ENCODE measurements at places on chromosomes 11 and 22.

DNA sequence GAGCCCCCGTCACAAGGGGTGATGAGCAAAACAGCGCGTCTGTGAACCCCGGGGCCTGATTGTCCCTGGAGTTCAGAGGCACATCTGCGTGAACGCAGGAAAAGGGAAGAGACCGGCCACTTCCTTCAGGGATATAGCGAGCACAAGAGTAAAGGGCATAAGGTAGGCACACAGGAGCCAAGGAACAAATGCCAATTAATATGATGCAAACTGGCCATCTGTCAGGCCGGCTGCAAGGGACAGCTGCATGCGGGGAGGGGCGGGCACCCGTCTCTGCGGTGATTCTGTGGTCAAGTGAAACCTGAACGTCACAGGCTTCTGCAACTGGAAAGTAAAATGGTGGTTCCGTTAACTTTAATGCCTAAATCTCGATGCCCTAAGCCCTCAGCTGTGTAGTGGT, 64.7 kb downstream of the TRIM29 start:
- DNase-seq = no peak

DNA sequence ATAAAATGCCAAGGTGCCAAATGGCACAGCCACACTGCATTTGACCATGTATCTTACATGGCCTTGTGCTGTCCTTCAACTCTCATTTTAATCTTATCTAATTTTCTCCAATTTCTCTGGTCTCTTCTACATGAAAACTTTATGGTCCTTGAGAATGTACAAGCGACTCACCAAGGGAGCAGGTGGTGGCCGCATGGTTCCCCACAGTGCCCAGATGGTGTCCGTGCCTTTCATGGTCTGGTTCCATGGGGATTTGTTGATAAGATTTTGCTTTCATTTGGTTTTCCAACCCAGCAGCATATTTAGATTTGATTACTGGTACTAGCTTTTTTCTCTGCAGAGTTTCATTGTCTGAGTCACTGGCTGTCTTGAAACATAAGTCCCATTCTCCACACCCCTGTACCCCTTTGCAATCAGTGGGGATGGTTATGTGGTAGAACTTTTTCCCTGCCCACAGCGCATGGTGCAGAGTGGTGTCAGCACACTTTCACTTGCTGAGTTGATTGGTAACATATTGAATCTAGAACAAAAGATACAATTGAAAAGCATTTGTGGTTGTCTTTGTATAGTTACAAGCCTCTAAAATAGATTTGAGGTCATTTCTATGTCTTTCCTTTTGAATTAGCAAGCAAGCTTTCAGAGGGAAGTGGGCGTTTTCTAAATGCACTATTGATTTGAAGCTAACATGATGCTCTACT, 24.1 kb downstream of the ZNRF3 start:
- no peak for DNase-seq

- no peak for DNase-seq
Measured at GRCh38 chr11:93740730-93741093, 583 bp downstream of the TAF1D start.

DNA sequence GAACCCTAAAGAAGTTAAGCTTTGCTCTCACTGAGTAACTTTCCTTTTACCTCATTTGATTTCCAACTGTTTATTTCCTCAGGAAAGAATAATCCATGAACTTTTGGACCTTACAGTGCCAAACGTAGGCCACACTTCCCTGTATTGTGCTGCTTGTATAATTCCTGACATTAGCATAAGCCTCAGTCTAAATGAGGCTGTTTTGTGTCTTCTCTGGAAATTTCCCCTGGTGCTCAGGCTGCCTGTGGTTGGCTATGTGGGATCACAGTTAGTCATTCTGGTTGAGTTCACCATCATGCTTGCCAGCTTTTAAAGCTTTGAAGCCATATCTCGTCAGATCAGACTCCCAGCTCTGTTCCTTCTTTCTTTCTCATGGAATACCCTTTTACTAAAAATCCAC, 107.0 kb downstream of the FAM76B start:
- DNase-seq = no peak

GRCh38 chr11:77187111-77187750, 59.2 kb downstream of the MYO7A start:
- DNase-seq = no peak

- DNase-seq = no peak
Measured at GRCh38 chr11:70297341-70297740, 26.9 kb downstream of the PPFIA1 start.

DNA sequence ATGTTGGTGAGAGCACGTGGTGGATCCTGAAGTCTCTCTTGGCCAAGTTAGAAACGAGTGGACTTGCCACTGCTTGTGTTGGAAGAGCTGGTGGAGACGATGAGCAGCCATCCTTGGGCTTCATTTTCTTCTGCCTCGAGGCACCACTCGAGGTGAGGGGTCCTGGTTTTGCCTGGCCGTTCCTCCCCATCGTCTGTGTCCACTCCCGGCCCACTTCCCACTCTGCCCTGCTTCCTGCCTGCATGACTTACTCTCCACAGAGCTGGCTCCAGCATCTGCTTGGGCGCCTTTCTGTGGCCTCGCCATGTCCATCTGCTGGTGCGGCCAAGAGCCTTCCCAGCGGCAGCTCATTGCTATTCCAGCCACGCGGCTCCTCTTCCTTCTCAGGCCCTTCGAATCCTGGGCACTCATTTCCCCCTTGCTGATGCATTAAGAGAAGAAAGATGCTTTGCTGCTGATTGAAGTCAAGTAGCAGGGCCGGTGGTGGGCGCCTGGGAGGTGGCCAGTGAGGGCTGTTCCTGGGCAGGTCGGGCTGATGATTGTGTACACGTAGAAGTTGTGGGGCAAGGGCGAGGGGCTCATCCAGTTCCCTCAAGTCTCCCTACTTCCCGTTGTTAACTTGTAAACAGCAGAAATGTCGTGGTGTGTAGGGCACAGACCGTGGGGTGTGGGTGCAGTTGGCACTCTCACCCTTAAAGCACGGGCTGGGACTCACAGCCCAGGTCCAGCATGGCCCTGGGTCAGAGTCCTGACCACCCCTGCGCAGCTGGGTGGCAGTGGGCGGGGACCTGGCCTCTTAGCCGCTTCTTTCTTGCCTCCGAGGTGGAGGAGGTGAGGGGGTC, 292.0 kb downstream of the TBC1D22A start:
- no peak for DNase-seq

GRCh38 chr22:30245181-30245984, 1.2 kb downstream of the LIF start:
- no peak for DNase-seq

DNA sequence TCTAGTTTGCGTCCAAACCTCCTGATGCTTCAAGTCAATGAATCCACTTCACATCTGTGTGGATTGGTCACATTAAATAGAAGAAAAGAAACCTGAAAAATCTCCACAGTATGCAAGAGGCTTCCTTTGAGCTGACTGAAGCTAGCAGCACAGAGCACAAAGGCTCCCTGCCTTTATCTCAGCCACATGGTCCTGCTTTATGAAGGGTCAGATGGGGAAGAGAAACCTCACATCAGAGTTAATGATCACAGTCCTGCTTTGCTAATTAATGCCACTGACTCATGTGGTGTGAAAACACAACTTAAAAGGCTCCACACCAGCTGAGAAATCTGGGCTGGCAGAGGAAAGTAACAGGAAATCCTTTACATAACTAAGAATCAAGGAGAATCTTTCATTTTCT, 1291.0 kb downstream of the LRRC4C start:
- DNase-seq = no peak

GRCh38 chr22:37906364-37907008, 389 bp downstream of the MICALL1 start:
- no peak for DNase-seq

DNA sequence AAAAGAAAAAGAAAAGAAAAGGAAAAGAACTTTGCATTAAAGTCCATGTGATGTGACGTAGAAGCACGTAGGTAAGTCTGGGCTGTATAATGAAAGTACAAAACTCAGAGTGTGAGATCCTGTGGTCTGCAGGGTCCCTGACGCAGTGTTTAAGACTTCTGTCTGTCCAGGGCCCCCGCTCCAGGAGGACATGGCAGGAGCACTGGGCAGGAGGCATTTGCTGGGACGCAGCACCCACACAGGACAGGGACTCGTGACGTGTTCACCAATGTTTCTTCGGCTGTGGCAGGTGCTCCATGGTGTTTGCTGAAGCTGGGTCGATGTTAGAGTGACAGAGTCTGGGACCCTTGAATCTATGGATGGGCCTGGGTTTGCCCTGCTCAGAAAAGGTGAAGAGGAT, 348.1 kb downstream of the BRD1 start:
- no peak for DNase-seq

DNA sequence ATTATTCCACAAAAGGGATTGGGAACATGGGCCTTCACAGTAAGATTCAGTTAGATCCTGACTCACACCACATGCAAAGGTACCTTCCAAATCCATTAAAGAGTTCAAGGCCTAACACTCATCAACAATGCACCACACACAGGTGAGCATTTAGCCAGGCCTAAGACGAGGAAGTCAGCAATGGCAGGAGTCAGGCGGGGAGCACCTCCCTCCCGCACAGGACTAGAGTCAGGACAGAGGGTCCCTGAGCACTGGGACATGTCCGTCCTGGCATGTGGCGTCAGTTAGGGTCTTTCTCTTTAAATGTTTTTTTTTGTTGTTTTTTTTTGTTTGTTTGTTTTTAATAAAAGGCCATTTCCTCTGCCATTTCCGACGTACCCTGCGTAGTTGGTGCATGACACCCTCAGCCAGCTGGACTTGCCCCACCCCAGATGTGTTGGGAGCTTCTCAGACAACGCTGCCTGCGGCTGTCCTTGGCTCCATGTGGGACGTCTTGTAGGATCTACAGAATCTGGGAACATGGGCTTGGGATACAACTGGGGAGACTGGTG, 1458.6 kb downstream of the BRD1 start:
- no peak for DNase-seq

DNA sequence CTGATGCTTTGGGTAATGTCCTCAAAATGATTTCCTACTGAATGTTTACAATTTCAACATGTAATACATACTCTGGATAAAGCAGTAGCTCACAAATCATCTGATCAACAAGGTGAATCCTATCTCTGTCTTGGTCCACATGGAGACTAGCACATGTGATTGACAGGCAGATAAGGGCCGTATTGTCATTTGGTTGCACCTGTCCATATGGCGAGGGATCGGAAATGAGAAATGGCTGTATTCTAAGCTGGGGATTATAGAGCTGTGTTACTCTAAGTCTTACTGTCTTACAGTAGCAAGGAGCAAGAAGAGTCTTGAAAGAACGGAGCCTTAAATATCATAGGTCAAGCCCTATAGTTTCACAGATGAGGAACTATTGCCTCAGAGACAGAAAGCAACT, 55.7 kb downstream of the APIP start:
- DNase-seq = no peak

GRCh38 chr11:931385-931784, 5.7 kb downstream of the AP2A2 start:
- no peak for DNase-seq

DNA sequence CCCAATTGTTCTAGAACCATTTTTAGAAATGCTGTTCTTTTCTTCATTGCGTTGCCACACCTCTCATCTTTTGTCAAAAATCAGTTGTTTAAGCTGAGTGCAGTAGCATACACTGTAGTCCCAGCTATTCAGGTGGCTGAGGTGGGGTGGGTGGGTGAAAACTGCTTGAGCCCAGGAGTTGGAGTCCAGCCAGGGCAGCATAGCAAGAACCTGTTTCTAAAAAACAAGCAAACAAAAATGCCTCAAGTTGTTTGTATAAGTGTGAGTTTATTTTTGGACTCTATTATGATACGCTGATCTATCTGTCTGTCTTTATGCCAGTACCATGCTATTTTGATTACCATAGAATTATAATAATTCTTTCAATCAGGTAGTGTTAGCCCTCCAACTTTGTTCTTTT, 62.5 kb upstream of the RRM1 start:
- no peak for DNase-seq

- DNase-seq = no peak
Measured at GRCh38 chr11:32432565-32432964, 2.8 kb downstream of the WT1 start.

GRCh38 chr11:75185866-75186265, 35.0 kb downstream of the SLCO2B1 start:
- no peak for DNase-seq

DNA sequence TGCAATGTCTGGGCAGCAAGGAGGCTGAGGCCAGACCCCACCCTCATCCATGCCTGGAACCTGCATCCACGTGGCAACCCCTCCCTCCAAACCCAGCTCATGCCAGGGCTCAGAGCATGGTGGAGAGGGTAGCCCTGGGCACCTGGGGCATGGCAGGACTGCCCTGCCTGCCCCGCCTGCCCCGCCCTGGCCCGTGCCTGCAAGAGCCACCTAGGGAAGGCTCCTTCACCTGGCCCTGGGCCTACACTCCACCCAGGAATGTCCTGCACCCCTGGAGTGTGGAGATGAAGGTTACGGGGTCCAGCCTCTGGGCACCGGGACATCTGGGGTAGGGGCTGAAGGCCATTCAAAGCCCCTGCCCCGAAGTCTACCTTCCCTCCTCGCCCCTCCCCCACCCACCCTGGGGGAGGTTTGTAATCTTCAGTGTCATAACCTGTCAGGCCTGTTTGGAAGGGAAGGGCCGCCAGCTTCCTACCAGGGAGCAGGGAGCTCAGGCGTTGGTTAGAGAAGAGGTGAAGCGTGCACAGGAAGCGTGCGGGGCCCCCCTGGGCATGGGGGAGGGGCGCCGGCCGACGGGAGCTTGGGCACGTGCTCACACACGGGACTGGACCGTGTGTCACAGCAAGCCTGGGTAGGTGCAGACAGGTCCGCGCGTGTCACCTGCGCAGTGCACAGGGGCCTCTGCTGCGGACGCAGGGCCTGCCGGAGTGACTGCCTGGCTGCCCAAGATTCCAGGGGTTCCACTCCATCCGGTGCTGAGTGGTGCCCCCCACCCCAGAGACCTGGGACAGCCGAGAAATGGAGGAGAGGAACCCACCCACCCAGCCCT, 30.7 kb upstream of the TH start:
- DNase-seq = no peak

DNA sequence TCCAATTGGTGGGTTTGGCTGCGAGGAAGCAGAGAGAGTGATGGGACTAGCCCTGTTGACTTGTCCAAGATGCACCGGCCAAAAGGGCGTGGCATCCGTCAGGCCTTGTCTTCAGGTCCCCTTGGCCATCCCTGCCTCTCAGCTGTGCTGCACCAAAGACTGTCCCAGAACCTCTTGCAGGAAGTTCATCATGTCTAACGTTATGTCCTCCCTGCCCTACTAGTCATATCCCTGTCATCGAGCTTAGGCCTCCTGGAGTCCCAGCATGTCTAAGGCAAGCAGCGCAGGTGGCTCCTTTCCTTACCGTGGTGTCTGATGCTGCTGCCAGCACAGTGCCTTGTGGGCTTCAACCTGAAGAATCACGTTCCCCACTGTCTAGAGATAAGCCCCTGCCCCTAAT, 51.2 kb downstream of the NECTIN1 start:
- DNase-seq = no peak

- no peak for DNase-seq
Measured at GRCh38 chr22:35491908-35492380, 48.7 kb upstream of the RASD2 start.

DNA sequence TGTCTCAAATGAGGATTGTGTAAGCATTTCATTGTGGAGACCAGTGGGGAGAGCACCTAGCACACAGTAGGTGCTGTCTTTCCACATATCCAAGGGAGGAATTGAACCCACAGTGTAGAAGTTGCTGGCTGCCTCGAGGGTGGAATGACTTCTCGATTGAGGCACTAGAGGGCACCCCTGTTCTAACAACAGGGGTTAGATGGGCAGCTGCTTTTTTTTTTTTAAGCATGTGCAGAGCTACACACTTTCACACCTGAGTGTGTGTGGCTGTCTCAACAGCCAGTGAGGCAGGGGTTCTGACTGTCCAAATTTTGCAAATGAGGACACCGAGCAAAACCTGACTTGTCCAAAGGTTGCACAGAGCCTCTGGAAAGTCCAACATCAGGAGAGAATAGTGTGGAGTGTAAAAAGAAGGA, 118.2 kb upstream of the CRYBB3 start:
- DNase-seq = no peak

Data from right kidney (tissue), 9 donors.